ENCODE measurements at places on chromosomes 7 and 10.

GRCh38 chr7:50268990-50269389 lies 35.5 kb upstream of the IKZF1 start:
- DNase-seq: no peak

DNA sequence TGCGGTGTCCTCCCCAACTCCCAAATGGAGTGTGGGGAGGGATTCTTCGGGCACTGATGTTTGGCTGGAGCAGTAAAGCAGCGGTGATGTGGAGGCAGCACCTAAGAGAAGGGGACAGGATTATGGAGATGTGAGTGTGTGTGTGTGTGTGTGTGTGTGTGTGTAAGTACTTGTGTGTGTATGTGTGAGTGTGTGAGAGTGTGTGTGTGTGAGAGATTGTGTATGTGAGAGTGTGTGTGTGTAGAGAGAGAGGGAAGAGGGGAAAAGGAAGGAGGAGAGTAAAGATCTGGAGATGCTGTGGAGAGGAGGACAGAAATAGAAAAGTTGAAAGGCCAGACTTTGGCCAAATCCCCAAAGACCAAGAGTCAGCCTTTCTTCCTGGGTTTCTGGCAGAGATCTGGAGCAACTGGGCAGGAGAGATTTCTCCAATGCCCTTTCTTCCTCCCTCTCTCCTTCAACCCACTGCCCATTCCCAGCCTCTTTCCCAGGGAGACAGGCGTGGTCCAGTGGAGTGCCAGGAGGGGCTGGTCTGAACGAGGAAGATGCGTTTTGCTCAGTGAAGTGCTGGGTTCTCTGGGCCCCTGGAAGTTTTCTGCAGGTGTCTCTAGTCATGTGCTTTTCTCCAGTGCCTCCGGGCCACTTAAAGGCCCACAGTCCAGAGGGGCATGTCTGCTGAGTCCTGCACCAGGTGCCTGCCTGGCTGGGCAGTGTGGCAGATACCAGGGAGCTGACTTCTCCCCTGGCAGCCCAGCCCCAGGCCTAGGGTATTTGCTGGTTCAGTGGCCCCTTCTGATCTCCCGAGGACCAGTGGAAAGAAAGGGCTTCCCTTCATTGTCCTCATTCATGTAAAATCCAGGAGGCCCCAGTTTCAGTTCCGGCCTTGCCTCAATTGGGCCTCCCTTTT lies 60.5 kb downstream of the HK1 start:
- DNase-seq: no peak

DNA sequence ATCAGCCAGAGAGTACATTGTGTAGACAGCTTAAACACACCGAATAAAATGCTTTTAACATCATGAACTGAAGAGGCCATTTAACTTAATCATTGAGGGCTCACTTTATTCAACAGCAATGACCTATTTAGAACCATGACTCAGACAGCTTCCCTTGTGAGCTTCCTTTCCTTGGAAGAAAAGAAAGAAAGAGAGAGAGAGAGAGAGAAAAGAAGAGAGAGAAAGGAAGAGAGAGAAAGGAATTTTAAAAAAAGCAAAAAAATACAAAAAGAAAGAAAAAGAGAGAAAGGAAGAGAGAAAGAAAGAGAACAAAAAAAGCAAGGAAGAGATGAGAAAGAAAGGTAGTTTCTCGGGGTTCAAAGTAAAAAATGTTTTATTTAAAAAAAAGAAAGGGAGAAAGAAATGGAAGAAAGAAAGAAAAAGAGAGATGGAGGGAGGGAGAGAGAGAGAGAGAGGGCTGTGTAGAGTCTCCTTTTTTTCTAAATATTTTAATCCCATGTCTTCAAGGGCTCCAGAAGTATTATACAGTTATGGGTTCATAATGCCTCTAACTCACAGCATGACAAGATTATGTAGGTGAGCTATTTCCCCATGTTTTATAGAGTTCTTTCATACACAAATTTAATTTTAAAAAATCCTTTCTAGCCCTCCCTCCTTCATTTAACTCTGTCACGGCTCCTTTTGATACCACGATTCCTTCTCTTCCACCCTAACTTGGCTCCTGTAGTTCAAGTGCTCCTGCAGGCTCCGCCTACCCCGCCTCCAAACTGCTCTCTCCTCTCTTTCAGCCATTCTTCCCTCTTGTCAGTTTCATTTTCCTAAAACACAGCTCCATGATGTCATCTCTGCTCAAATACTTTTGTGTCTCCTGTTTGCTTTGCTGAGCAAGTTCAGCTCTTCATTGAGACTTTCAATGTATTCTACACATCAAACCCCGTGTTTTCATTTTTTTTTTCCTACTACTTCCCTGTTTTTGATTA lies 85.5 kb downstream of the PRTFDC1 start:
- no peak for DNase-seq

- DNase-seq: no peak
Measured at GRCh38 chr7:149060156-149060555, 30.4 kb downstream of the ZNF786 start.

DNA sequence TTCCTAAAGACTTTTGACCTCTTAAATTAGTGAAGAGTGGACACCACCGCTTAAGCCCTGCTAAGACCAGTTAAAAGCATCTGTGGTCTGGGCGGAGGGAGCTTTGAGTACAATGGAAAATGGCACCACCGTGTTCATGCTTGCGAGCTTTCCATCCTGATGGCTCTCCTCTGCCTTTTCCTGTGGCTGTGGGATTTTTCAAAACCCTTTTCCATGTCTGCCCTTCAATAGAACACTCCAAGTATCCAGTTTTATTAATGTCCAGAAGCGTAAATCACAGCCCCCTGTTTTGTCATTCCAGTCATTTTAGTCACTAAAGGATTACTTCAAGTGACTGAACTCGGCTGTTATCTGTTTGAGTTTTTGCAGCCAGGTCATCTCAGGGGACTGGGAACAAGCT lies 181.8 kb downstream of the MGMT start:
- DNase-seq: no peak

DNA sequence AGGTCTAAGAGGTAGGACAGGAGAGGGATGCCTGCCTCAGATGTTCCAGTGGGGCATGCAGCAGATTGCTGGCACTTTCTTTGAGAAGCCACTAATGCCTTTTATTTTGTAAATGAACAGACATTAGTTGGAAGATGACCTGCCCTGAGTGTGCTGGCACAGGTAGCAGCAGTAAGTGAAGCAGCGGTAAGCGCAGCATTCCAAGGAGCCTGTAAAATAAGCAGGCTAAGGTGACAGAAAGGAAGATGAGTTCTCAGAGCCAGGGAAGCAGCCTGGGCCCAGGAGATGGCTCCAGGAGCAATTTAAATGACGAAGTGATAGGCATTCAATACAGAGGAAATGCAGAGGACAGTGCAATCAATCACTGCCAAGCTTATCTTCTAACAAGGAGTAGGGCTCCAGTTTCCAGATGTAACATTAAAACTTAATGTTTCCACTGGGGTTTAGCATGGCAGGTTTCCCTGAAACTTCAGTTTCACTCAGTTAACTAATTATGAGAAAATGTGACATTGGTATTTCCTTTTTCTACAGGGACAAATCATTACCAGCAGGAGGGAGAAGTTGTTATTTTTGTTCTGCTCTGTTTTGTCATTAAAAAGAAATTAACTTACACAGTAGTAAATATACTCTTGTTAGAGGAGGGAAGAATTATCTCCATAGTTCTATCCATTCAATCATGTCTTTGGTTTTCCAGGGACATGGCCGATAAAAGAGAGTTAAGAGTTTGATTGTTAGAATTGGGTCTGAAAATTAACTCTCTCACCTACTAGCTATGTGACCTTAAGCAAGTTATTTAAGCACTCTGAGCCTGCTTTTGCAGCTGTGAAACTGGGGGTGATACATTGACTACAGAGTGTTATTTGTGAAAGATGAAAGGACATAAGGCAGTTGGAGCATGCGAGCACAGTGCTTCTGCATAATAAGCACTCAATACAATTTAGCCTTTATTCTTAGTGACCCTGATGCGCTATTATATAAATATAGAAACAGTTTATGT lies 96.6 kb upstream of the PTN start:
- DNase-seq: no peak

DNA sequence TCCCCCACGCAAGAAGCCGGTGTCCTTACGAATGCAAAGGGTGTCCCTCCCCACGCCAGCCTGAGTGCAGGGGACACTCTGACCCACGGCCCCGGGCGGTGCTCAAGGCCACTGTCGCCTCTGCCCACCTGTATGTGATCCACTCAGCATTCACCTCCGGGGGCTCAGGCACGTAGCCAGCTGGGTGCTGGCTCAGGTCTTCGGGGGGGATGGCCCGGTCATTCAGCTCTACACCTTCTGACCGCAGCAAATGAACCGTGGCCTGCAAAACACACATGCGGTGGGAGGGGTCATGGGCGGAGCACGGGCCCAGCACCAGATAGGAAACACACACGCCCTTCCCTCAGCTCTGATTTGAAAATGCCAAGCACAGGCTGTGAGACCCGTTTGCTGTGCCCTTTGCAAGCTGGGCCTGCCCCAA lies 25.9 kb downstream of the CFAP46 start:
- DNase-seq: no peak

GRCh38 chr10:112261281-112261822 lies 21.8 kb upstream of the TECTB start:
- no peak for DNase-seq

- no peak for DNase-seq
Measured at GRCh38 chr10:92305133-92306072, 14.4 kb downstream of the MARCHF5 start.

GRCh38 chr10:27710014-27710413 lies 35.6 kb downstream of the MKX start:
- no peak for DNase-seq

DNA sequence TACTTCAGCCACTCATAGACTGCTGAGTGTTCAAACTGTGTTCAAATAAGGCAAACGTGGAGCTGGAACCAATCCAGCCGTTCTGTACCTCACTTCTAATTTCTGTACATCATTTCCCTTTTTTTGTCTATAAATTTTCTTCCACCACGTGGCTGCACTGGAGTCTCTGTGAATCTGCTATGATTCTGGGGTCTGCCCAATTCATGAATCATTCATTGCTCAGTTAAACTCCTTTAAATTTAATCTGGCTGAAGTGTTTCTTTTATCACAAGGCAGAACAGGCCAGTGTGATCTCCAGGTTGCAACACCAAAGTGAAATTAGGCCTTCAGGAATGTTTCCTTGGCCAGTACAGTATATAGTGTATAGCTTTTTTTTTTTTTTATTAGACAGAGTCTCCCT lies 53.5 kb downstream of the DNAJC12 start:
- no peak for DNase-seq

- DNase-seq: no peak
Measured at GRCh38 chr7:28533731-28534531, 121.6 kb downstream of the CREB5 start.

GRCh38 chr10:93154531-93154930 lies 80.8 kb downstream of the CYP26A1 start:
- DNase-seq: no peak

GRCh38 chr10:63260860-63261251 lies 127.7 kb downstream of the NRBF2 start:
- no peak for DNase-seq
